ENCODE measurements at places on chromosomes 13 and 19.

GRCh38 chr19:46943150-46943946 lies 76.3 kb upstream of the NPAS1 start:
- DNase-seq, result no peak

DNA sequence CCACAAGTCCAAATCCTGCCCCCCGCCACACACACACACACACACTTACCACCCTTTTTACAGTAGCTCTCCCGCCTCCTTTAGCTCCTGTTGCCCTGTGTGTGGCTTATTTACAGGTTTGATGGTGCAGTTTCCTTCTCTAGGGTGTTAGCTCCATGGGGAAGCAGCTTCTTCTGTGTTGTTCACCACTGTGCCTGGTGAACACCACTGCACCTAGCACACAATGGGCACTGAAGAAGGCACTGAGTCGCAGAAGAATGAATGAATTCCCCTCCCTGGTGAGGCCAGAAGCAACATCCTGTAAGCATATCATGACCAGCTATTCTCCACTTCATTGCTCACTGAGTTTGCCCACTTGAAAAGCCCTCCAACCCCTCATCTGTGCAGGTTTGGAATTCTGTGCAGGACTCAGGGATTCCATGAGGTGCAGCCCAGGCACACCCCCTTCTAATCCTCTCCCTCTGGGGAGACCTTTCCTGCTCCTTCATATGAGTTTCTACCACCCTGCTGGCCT lies 3.0 kb upstream of the RAB20 start:
- DNase-seq, result no peak

DNA sequence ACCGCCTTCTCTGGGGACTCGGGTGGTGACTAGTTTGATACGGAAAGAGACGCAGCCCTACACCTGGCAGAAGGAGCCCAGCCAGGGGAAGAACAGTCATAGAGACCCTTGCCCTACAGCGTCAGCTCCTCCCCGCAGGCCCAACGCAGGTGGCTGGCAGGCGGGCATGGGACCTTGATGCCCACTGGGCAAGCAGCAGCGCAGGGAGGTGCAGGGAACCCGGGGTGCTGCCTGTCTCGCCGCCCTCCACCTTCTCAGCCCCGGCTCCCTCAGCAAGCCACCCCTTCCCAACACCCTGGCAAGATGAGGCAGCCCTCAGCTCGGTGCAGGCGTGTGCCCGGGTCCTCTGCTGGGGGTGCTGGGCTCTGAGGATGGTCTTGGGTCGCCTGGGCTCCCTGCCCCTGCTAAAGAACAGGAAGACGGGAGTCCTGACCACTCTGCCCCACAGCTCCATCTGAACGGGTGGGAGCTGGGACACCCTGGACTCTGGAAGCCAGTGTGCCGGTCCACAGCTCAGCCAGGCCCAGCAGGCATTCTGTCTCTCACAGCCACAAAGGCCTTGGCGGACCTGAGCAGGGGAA lies 9.0 kb downstream of the MIER2 start:
- DNase-seq, result no peak

- no peak for DNase-seq
Observed at GRCh38 chr13:31204592-31204991, 4.8 kb downstream of the B3GLCT start.

DNA sequence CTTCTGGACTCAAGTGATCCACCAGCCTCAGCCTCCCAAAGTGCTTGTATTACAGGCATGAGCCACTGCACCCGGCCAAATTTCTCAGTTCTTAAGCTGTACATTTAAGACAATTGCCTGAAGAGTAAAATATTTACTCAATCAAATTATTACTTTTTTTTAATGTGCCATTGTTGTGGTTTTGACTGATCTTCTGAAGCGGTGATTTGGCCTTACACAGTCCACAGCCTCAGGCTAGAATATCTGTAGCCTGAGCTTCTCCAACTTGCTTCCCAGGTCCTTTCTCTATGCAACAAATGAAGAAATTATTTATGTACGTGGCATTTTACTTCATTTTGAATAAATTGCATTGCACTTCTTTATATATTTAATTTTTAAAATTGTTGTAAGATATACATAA lies 281.3 kb downstream of the KLF5 start:
- DNase-seq, result no peak

DNA sequence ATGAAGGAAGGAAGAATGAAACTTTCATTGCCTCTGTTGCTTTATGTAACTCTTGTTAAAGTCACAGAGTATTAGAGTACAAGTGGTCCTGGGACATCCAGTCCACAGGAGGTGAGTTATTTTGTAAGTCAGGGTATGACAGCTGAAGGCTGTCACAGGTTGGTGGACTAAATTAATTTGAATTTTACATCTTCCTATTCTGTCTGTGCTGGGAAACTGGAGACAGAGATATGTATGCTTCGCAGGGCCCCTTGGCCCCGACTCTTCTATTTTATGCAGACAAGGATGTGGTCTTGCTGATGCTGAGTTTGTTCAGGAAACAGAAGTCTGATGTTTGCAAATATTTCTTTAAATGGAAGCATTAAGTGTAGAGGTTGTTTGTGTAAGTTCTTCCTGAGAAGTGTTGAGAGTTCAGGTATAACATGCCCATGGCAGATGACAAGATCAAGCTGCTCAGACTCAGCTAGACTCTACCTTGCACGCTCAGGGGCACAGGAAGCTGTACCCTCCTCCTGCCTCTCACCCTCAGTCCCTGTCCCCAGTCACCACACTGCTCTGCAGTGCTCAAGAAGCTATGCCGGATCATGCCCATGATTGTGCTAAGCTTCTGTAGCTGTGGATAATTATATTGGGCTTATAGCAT lies 23.4 kb downstream of the RASL11A start:
- no peak for DNase-seq

- DNase-seq, result no peak
Observed at GRCh38 chr13:100330662-100331061, 241.8 kb downstream of the PCCA start.

GRCh38 chr19:1087813-1088415 lies 7.3 kb downstream of the POLR2E start:
- no peak for DNase-seq

DNA sequence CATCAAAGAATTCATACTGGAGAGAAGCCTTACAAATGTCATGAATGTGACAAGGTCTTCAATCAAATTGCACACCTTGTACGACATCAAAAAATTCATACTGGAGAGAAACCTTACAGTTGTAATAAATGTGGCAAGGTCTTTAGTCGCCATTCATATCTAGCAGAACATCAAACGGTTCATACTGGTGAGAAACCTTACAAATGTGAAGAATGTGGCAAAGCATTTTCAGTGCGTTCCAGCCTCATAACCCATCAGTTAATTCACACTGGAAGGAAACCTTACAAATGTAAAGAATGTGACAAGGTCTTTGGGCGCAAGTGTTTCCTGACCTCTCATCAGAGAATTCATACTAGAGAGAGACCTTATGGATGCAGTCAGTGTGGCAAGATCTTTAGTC lies 13.2 kb upstream of the ZNF534 start:
- DNase-seq, result no peak

GRCh38 chr19:6374161-6374709 lies 1.5 kb downstream of the PSPN start:
- no peak for DNase-seq

- no peak for DNase-seq
Observed at GRCh38 chr19:10701955-10702525, 801 bp downstream of the QTRT1 start.

DNA sequence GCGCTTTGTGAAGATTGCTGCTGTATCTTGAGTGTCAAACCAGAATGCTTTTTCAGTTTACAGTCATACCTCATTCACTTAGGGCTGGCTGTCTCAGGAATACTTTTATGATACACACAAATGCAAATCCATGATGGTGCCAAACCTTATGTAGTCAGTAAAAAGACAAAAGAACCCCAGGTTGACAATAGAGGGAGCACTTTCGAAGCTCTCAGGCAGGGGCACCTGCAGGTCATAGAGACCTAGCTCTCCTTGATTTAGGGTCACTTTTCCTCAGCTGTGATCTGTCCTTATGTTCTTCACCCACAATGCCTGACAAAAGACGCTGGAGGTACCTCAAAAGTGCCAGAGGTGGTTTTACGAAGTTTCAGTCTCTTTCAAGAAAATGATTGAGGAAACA lies 172.2 kb downstream of the DNAJC15 start:
- DNase-seq, result no peak

DNA sequence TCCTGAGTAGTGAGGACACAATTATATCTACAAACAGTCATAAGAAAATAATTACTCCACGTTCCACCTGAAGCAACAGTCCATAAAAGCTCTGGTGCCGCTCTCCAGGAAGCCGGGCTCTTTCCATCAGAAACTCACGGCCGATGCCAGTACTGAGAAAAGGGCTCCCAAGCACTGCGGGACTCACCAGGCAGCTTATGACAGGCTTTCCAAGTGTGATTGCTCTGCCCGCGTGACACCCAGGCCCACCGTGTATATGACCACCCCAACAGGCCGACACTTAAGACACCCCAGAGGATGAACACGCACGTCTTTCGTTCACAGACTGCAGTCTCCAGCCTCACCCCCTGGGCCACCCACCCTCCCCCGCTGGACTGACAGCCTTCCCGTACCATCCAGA lies 199.0 kb downstream of the UQCRFS1 start:
- no peak for DNase-seq

DNA sequence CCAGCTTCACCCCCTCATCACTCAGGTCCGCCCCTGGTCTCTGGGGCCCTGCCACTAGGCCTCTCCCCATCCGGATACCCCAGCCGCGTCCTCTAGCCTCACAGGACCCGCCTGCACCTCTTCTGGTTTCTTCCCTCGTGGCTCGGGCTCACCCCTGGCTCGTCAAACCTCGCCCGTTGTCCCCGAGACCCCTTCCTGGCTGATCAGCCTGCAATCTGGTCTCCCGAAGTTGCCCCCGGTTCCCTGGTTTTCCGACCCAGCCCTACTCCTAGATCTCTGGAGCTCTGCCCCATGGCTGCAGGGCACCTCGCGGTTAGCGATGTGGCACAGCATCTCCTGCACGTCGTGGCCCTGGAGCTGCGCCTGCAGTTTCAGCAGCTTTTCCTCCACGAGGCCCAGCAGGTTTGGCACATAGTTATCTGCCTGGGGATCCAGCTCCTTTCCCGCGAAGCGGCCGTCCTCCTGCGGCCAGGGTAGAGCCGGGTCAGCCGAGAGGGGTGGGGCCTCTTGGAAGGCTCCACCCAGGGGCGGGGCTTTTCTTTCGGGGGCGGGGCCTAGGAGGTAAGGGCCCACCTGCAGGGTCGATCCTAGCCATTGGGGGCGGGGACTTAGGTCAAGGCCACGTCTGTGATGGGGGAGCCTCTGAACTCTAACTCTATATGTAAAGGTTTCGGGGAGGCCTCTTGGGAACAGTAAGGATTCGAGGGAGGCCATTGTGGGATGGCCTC lies 2.4 kb upstream of the RGL3 start:
- peak; percentile 55 for DNase-seq

DNA sequence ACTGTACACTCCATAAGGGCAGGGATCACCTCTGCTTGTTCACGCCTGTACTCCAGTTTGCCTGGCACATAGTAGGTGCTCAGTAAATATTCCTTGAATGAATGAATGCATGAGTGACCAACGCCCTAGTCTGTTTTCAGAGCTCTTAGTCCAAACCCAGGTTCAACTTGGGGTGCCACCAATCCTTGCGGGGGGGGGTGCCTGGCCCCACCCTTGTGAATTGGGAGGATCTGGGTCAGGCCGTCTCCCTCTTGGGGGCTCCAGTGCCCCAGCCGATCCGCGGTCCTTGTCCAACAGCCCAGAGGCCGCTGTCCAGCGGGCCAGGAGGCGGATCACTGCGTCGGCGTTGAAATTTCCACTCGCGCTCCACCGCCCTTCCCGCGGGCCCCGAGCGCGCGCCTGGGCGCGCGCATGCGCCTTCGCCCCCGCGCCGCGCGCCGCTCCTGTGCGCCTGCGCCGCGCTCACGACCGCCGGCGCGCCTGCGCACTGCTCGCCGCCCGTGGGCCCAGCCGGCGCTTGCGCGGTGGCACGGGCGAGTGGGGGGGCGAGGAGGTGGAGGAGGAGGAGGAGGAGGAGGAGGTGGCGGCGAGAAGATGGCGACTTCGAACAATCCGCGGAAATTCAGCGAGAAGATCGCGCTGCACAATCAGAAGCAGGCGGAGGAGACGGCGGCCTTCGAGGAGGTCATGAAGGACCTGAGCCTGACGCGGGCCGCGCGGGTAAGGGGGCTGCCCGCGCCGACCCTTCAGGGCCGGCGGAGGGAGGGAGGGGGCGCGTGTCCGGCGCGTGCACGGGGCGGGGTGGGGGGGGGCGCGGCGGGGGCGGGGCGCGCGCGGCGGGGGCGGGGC lies at the start of gene CRTC1:
CRTC1 (plus strand) TSS at position 572 of the 849 bp plus-strand sequence; CDS start at position 595, 23 bp downstream.
- DNase-seq, result peak; percentile 95

DNA sequence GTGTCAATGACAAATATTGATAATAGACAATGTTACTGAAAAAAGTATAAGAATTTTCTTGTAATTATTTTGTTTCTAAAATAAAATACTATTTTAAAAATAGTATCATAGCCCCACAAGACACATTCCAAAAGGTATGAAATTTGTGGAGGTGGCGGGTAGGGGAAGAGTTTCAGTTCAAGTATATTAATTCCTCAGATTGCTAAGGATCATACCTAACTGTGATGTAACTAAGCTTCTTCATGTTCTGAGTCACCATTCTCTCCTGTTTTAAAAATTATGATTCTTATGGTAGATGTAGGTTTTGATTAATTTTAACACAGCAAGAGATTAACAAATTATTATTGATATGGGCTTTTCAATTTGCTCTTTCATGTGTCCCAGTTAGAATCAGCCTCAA lies 61.3 kb downstream of the MYO16 start:
- no peak for DNase-seq

GRCh38 chr13:30763786-30764413 lies 28.6 kb downstream of the ALOX5AP start:
- no peak for DNase-seq

- no peak for DNase-seq
Observed at GRCh38 chr13:46580362-46580839, 27.4 kb downstream of the LRCH1 start.
